NCI-H1092 (cell line): ENCODE measurements at places on chromosomes 2 and 18.
A peak's percentile ranks its signal among the peaks of the same experiment; 100 is the strongest.

- no peak for DNase-seq
Observed at GRCh38 chr2:206805887-206806607, 40.6 kb downstream of the FASTKD2 start.

- DNase-seq = no peak
Observed at GRCh38 chr18:65955747-65956146, 204.9 kb downstream of the CDH7 start.

- DNase-seq = peak; percentile 35
Observed at GRCh38 chr2:86368161-86368824, 30.9 kb upstream of the REEP1 start.

GRCh38 chr2:7071154-7071553 lies 153.9 kb downstream of the RNF144A start:
- DNase-seq = no peak

GRCh38 chr2:160651416-160652200 lies 158.0 kb upstream of the RBMS1 start:
- DNase-seq = no peak

DNA sequence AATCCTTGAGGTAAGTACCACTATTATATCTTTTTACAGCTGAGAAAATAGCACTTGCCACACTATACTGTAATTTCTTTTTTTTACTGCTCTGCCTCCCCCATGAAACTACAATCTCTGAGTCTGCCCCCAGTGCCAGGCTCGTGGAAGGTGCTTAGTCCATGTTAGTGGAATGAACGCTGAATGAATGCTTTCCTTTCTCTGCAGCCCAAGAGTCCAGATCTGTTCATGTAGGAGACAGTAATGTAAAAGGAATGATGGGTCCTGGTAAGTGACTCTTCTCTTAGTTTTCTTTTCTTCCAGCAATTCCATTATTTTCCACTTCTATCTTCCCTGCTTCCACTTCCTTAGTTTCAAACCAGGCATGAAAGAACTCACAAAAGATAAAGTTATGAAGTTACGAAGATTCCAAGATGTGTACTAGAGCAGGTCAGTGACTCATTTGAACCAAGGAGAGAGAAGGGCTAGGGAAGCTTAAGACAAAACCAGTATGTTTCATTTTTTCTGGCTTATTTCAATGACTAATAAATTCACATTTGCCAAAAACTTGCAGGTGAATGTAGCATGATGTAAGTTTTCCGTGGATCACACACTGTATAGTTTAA lies 46.0 kb downstream of the ARHGEF33 start:
- DNase-seq = no peak

GRCh38 chr2:178811901-178812300 lies 4.7 kb upstream of the TTN start:
- DNase-seq = no peak

DNA sequence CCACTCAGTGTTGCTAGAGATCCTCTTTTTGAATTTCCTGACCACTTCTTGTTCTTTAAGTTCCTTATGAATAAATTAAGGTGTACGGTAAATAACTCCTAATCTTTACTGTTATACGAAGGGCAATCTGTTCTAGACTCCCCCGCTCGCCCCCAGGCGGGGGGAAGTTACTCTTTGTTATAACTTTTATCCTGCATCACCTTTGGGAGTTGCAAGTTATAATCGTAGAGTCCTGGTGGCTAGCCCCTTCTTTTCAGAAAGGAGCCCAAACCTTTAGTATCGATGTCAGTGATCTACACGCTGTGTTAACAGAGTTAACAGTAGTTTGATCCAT lies 652 bp downstream of the GCA start:
- no peak for DNase-seq

DNA sequence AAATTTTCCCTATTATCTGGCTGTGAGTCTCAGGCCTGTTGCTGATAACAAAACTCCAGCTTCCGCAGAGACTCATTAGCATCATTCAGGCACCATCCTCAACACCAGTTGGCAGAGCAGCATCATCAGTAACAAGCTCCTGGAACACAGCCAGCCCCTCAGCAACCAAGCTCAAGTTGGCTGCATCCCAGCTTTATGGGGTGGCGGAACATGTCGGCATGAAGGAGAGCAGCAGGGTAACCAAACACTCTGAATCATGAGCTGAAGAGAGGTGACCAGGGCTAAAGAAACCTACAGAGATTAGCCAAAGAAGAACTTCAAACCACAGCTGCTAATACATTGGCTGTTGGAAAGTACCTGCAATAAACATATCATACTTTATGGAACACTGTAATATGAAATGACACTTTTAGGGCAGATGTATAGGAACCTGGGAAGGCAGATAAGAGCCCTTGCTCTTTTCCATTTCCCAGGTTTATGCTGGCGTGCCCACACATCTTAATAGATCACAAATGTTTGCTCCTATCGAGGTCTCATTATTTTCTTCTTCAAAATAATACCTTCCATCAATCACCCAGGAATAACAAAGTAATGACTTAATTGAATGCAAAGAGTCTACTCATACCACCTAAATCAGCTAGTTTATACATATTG lies 63.8 kb downstream of the PDE11A start:
- DNase-seq = peak; percentile 93

DNA sequence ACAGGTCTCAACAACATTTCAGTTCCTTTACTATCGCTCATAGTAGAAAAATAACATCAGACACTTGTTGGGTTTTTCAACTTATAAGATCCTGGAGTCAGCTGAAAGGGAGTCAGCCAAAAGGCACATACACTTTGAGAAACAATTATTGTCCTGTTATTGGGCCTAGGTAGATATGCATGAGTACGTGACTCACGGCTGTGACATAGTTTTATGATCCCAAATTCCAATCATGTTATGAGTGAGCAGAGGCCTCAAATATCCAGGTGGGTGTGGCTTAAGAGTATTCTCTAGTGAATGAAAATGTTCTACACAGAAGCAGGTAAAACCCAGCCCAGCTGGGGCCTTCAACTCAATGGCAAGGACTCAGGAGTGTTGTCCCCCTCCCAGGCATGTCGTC lies 27.2 kb downstream of the SERPINB8 start:
- no peak for DNase-seq

GRCh38 chr2:176091329-176092258 lies 927 bp upstream of the HOXD13 start:
- DNase-seq = no peak

DNA sequence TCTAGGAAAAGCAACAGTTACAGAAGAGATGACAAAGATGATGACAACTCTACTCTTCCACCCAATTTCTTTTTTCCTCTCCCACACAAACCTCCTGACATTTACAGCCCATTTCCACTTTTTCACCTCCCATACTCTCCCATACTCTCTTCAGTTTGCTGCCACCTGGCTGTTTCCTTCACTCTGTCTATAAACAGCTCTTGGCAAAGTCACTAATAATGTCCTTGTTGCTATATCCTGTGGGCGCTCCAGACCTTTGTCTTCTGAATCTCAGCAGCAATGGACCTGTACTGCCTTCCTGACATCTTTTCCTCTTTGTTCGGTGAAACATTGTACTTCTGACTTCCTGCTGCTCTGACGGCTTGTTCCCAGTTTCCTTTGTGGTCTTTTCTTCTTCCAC lies 60.7 kb upstream of the CAVIN2 start:
- no peak for DNase-seq

DNA sequence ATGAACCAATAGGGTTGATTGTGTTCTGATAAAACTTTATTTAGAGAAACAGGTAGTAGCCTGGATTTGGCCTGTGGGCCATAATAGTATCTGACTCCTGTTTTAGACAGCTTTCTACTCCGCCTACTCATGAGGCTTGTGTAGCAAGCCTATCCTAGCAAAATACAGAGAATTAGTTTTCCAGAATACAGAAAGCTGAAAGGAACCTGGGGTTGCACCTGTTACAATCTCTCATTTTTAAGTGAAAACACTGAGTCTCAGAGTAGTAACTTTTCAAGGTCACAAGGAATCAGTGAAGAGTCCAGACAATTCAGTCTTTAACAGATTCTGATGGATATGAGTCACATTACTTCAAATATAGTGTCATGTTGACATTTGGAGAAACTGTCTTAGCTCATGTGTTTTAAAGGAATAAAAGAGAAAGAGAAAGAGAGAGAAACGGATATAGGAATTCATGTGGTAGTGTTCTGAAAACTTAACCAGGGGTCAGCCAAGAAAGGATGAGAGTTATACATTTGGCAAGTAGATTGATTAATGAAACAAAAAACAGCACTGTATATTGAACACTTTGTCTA lies 17.0 kb downstream of the ARHGAP28 start:
- no peak for DNase-seq

DNA sequence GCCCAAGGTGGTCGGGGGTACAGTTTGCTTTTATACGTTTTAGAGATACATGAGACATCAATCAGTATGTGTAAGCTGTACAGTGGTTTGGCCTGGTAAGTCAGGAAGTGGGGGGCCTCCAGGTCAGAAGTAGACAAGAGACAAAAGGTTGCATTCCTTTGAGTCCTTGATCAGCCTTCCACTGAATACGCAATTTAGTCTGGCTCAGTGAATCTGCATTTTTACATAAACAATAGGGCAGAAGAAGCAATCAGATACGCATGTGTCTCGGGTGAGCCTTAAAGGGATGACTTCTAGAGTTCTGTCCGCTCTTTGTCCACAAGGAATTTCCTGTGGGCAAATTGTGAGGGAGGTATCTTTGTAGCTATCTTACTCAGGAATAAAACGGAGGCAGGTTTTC lies 87.2 kb downstream of the SOWAHC start:
- no peak for DNase-seq

DNA sequence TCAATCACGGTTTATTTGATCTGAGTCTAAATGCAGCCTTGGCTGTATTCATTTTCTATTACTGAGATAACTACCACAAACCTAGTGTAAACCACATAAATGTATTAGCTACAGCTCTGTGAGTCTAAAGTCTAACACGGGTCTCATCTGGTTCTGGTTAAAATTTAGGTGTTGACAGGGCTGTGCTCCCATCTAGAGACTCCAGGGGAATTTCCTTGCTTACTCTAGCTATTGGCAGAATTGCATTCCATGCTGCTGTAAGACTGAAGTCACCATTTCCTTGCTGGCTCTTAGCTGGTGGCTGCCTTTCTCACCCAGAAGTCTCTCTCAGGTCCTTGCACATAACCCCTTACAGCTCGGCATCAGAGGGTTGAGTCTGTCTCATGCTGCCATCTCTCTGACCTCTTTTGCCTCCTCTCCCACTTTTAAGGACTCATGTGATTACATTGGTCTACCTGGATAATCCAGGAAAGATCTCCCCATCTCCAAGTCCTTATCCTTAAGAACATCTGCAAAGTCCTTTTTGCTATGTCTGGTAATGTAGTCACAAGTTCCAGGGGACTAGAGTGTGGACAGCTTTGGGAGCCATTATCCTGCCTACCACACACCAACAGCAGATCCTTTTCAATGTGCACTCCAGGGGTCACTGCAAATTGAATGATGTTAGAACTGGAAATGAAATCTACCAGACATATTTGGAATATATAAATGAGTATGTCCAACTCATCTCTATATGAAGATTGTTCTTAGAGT lies 207.0 kb upstream of the AGAP1 start:
- no peak for DNase-seq

DNA sequence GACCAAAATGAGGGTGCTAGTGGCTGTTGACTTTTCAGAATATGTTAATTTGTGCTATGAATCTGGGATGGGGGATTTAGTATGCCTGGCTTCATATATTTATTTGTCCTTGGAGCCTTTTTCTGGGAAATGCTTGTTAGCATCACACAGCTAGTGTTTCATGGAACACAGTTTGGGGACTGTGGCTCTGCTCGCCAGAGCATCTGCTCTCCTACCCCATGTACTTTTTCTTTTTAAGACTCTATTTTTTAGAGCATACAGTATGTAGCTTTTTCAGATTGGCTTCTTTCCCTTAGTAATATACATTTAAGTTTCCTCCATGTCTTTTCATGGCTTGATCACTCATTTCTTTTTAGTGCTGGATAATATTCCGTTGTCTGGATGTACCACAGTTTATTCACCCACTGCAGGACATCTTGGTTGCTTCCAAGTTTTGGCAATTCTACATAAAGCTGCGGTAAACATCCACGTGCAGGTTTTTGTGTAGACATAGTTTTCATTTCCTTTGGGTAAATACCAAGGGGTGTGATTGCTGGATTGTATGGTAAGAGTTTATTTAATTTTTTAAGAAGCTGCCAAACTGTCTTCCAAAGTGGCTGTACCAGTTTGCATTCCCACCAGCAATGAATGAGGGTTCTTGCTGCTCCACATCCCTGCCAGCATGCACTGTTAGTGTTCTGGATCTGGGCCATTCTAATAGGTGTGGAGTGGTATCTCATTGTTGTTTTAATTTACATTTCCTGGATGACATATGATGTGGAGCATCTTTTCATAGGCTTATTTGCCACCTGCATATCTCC lies 44.1 kb downstream of the EFR3B start:
- DNase-seq = no peak

- peak; percentile 6 for DNase-seq
Observed at GRCh38 chr18:9612215-9612830, 2.0 kb downstream of the PPP4R1 start.

DNA sequence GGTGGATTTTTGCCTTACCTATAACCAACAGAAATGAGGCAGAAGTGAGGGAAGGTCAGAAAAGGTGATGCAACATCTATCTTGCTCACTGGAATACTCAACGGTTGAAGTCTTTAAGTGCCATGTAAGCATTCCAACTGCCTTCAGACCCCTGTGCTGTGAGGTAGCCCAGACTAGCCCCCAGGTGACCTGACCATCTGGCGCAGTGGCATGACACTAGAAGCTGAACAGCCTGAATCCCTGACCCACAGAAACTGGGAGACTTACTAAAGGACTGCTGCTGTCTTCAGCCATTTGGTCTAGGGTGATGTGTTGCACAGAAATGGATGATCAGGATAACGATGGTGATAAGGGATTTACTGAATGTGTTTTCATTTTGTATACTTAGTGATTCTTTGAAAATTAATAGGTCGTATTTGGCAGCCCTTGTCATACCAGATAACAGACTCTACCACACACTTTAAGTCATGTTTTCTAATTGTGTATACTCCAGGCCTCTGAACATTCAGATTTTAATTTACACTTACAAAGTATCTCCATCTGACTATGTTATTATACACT lies 161.5 kb downstream of the STK39 start:
- DNase-seq = no peak

DNA sequence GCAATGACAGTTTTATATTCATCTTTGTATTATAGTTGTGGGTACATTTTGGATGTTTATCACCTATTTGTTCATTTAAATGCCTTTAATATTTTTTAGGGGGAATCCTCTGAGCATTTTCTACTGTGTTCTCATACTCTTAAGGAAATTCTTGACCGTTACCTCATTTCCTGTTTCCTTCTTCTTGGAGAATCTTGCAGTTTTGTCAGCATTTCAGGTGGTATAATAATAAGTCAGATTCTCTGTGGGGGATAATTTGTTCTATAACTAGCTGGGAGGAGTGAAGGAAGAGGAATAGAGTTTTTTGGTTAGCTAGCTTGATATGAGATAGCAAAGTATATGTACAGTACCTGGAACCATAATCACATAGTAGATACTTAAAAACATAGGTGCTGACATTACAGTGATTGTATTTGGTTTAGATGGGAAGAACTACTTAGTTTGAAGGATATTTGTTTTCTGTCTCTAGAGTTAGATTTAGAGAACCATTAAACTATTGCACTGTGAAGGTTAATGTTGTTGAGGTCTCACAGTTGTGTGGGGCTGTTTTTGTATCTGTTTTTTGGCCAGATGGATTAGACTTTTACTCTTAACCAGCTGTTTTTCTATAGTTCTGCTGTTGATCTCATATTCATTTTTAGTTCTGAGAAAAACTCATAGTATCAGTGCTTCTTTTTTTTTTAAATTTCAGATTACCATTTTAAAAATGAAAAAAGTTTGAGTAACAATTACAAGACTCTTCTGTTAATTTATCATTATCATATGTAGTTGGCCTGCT lies 14.2 kb downstream of the MTX2 start:
- no peak for DNase-seq

- DNase-seq = no peak
Observed at GRCh38 chr2:134924912-134925311, 6.3 kb downstream of the CCNT2 start.

GRCh38 chr2:84686783-84687476 lies 170.6 kb downstream of the DNAH6 start:
- no peak for DNase-seq
